ENCODE measurements at places on chromosomes 4 and X.
A peak's percentile ranks its signal among the peaks of the same experiment; 100 is the strongest.

DNA sequence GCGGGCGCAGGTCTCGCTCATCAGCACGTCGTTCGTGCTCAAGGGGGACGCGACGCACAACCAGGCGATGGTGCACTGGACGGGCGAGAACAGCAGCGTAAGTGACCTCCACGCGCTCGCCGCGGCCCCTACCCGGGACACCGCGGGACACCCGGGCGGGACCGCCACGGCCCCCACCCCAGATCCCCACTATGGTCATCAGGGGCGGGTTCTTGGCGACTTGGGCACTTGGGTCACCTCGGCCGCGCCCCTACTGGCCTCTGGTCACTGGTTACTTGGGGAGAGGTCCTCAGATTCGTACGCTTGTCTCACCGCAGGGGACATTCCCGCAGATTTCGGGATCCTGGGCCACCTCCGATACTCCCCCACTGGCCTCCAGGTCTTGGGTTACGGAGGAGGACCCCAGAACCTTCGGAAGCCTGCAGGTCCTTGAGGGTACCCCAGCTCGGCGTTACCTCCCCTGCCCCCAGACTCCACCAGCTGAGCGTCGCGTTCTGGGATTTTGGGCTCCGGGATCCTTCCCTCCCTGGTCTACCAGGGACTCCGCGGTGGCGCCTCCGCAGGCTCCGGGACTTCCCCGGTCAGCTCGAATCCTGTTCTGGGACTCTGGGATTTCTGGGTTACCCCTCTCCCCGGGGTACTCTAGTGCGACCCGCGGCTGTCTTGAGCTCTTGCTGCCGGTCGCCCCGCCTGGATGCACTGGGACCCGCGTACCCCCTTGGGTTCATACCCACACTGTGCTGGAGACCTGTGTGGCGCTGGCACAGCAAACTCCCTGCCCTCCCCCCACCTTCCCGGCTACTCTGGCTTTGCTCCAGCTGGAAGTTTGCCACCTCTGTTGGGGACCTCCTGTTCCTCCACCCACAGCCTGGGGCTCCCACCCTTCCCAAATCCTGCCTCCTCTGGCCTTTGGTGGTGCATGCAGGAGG, 956 bp downstream of the SORCS2 start:
- no peak for DNase-seq
- no peak overlapping the region for H3K4me3 ChIP-seq
- H3K36me3 ChIP-seq, result no peaks in the 10 kb centered on the region
- H3K4me1 ChIP-seq, result no peaks in the 10 kb centered on the region
- H3K27ac ChIP-seq, result no peak overlapping the region

GRCh38 chr4:181578911-181579310, 664.3 kb upstream of the TENM3 start:
- no peaks in the 10 kb centered on the region for H3K36me3 ChIP-seq
- no peak overlapping the region for H3K27ac ChIP-seq
- H3K4me1 ChIP-seq, result no peaks in the 10 kb centered on the region
- H3K4me3 ChIP-seq, result no peak overlapping the region
- no peaks in the 10 kb centered on the region for H3K27me3 ChIP-seq
- no peak for DNase-seq

DNA sequence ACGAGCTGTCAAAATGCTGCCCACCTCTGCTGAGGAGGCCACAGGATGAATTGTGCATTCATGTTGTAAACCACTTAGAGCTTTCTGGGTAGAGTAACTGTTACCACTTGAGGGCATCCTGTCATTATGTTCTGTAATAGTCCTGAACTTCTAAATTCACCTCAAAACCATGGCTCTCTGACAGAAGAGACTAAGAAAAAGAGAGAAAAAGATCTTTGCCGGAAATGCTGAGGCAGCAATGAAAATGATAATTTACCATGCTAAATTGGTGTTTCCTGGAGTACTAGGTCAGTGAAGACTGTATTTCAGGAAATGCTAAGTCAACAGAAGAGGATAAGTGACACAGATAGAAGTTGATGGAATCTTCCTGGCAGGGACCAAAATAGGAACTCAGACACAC, 942.3 kb upstream of the SLIT2 start:
- no peaks in the 10 kb centered on the region for H3K36me3 ChIP-seq
- no peaks in the 10 kb centered on the region for H3K27me3 ChIP-seq
- peaks cover 27% of the 10 kb centered on the region for H3K4me1 ChIP-seq
- peak; percentile 81 for DNase-seq

DNA sequence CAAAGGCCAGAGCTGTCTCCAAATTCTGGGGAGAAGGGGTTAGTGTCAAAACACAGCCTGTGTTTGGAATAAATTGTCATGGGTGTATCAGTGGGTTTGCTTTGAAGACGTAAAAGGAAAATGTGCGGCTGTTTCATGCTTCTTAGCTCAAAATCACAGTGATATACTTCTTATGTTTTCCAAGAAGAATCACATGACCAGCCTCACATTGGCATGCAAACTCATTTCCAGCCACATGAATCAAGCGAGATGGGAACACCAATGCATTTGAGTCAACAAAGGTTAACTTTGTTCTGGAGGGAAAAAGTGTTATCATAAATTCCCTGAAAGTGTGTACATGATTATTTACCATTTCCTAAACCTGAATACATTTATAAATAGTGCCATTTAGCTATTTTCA, 19.0 kb upstream of the SPP1 start:
- no peak overlapping the region for H3K4me3 ChIP-seq
- no peaks in the 10 kb centered on the region for H3K4me1 ChIP-seq

GRCh38 chr4:32748498-32748897, 2028.3 kb downstream of the PCDH7 start:
- H3K36me3 ChIP-seq, result no peaks in the 10 kb centered on the region
- no peak overlapping the region for H3K4me3 ChIP-seq
- H3K27me3 ChIP-seq, result no peaks in the 10 kb centered on the region
- no peaks in the 10 kb centered on the region for H3K4me1 ChIP-seq
- H3K27ac ChIP-seq, result no peak overlapping the region

DNA sequence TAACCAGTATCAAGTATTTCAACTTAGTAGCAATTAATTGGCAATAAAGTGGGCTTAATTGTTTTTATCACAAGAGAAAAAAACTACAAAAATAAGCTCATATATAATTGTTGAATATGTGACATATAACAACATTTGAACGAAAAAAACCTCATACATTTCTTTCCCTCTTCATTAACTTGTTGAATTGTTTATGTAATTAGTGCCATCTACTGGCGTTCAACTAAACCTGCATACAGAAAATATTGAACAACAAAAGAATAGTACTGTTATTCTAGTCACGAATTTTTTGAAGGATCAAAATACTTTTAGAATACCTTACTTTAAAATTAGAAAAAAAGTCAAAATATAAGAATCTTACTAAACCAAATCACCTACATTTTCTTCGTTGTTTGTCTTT, 586.5 kb upstream of the FTHL17 start:
- H3K27ac ChIP-seq, result no peak overlapping the region
- no peaks in the 10 kb centered on the region for H3K27me3 ChIP-seq
- H3K36me3 ChIP-seq, result no peaks in the 10 kb centered on the region
- peak; percentile 37 for DNase-seq

GRCh38 chr4:159401226-159401712, 298.4 kb downstream of the RAPGEF2 start:
- no peaks in the 10 kb centered on the region for H3K27me3 ChIP-seq
- DNase-seq, result no peak

GRCh38 chrX:55452833-55453124, 852 bp downstream of the MAGEH1 start:
- H3K27me3 ChIP-seq, result no peaks in the 10 kb centered on the region
- H3K36me3 ChIP-seq, result no peaks in the 10 kb centered on the region
- peak overlapping the region; percentile 68 for H3K4me3 ChIP-seq
- peak; percentile 20 for DNase-seq
- no peaks in the 10 kb centered on the region for H3K4me1 ChIP-seq

DNA sequence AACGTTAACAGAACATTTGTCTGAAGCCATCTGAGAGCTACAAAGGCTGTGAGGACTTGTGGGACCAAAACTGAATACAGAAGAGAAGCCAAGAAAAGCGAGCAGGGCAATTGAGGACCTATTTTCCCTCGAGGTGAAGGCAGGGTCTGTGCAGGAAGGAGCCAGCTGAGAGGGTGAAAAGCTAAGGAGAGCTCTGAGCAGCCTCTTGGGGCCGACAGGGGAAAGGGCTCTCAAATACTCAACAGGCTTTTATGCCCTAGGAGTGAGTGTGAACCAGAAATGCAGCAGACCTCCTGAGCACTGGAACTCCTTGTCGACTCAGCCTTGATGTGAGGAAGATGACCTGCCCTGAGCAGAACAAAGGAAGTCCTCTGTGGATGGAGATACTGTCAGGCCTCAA, 54.2 kb downstream of the C4orf50 start:
- no peak for DNase-seq
- no peak overlapping the region for H3K4me3 ChIP-seq
- H3K27me3 ChIP-seq, result peaks cover 4% of the 10 kb centered on the region
- no peaks in the 10 kb centered on the region for H3K36me3 ChIP-seq
- H3K27ac ChIP-seq, result no peak overlapping the region
- H3K4me1 ChIP-seq, result no peaks in the 10 kb centered on the region

- no peak for DNase-seq
- no peak overlapping the region for H3K27ac ChIP-seq
- no peaks in the 10 kb centered on the region for H3K27me3 ChIP-seq
- no peaks in the 10 kb centered on the region for H3K36me3 ChIP-seq
- no peaks in the 10 kb centered on the region for H3K4me1 ChIP-seq
Observed at GRCh38 chr4:83889802-83890201, 353.9 kb downstream of the GPAT3 start.

DNA sequence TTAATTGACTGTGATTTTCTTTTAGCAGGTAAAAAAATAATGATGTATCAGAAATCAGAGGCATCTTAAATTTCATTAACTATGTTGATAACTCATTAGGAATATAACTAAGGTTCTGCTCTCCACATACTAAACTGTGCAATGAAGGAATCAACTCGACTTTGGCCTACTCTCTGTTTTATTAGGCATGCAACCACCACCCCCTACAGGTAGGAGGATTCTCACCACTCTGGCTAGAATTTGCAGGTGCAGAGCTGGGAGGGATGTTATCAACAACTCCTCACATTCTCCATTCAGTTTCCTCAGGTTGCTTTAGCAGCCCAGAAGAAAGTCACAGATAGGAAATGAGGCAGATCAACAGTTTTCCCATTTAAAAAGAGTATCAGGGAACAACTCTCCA, 160.1 kb downstream of the COX18 start:
- no peaks in the 10 kb centered on the region for H3K36me3 ChIP-seq
- H3K27me3 ChIP-seq, result no peaks in the 10 kb centered on the region
- H3K27ac ChIP-seq, result no peak overlapping the region
- peak; percentile 28 for DNase-seq
- no peaks in the 10 kb centered on the region for H3K4me1 ChIP-seq

GRCh38 chrX:31497086-31497485, 425.2 kb upstream of the FTHL17 start:
- no peak overlapping the region for H3K27ac ChIP-seq
- no peak for DNase-seq
- 0 out of 2 replicates have a peak, but pooled peaks cover 4% of the 10 kb centered on the region for H3K4me1 ChIP-seq
- no peak overlapping the region for H3K4me3 ChIP-seq
- H3K27me3 ChIP-seq, result no peaks in the 10 kb centered on the region
- H3K36me3 ChIP-seq, result no peaks in the 10 kb centered on the region

DNA sequence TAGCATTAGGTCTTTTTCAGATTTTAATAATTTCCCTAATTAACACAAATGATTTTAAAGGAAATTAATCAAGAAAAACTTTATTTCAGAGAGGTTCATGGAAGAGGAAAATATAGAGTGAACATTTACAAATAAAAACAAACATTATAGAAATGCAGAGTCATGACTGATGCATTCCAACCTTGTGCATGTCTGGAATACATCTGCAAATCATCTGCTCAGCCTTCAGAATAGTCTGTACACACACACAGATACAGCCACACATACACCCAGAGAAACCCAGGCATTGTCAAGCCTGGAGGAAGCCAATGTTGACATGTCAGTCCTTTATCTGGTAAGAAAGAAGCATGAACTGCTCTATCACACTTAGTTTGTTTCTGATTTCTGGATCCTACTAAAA, 61.3 kb upstream of the NFKB1 start:
- no peaks in the 10 kb centered on the region for H3K4me1 ChIP-seq
- no peaks in the 10 kb centered on the region for H3K36me3 ChIP-seq
- no peaks in the 10 kb centered on the region for H3K27me3 ChIP-seq
- no peak overlapping the region for H3K27ac ChIP-seq

DNA sequence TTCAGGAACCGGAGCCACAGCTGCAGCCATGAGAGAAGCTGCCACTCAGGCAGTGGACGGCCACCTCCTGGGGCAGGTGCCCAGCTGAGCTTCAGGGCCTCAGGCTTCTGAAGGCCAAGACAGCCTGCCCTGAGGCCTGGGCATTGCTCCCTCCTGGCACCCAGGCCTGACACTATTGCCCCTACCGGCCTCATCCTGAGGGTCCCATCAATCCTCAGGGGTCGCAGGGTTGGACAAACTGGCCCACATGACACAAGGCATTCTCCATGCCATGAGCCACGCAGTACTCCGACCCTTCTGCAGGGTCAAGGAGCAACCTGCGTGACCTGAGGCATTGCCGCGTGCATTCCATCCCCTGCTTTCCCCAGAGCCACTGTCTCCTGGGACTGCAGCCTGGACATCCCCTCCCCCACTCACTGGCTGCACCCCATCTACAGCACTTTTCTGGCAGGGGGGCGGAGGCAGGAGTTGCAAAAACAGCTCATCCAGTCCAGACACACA, 3.0 kb upstream of the ZFP92 start:
- peaks cover 24% of the 10 kb centered on the region for H3K27me3 ChIP-seq
- DNase-seq, result no peak
- no peaks in the 10 kb centered on the region for H3K4me1 ChIP-seq
- no peak overlapping the region for H3K4me3 ChIP-seq
- H3K27ac ChIP-seq, result no peak overlapping the region
- no peaks in the 10 kb centered on the region for H3K36me3 ChIP-seq

GRCh38 chr4:141301216-141301615, 80.5 kb downstream of the ZNF330 start:
- H3K4me3 ChIP-seq, result no peak overlapping the region
- no peaks in the 10 kb centered on the region for H3K36me3 ChIP-seq
- no peak overlapping the region for H3K27ac ChIP-seq
- H3K4me1 ChIP-seq, result no peaks in the 10 kb centered on the region

DNA sequence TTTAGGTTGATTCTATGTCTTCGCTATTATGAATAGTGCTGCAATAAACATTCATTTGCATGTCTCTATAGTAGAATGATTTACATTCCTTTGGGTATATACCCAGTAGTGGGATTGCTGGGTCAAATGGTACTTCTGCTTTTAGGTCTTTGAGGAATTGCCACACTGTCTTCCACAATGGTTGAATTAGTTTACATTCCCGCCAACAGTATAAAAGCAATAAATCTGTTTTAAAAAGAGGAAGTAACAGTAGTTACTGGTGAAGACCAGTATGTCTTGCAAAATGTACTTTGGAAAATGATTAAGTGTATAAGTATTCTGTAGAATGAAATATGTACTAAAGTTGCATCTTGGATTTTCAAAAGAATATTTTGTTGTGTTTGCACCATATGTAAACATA, 77.3 kb downstream of the SHROOM4 start:
- no peak overlapping the region for H3K27ac ChIP-seq
- H3K36me3 ChIP-seq, result no peaks in the 10 kb centered on the region
- H3K27me3 ChIP-seq, result no peaks in the 10 kb centered on the region
- DNase-seq, result no peak

- H3K27ac ChIP-seq, result no peak overlapping the region
- H3K4me1 ChIP-seq, result no peaks in the 10 kb centered on the region
- no peaks in the 10 kb centered on the region for H3K27me3 ChIP-seq
- no peak for DNase-seq
- no peaks in the 10 kb centered on the region for H3K36me3 ChIP-seq
Observed at GRCh38 chr4:56708146-56708545, 27.1 kb upstream of the HOPX start.
